LHCN-M2 (cell line): ENCODE measurements at places on chromosomes 2 and 18. TPM values are rescaled to one million over a fixed set of nuclear protein-coding genes. Genes with fewer than 3 reads are reported as not detected.
A peak's percentile ranks its signal among the peaks of the same experiment; 100 is the strongest.

MERTK gene
- 0.38 and 0.46 TPM in 2 replicates for total RNA-seq

PLEK gene
- total RNA-seq = not detected in 2 replicates

FOXI3 gene
- not detected in 2 replicates for total RNA-seq

ZNF892 gene
- 3.4 and 4.6 TPM in 2 replicates for total RNA-seq

SERPINB10 gene
- not detected in 2 replicates for total RNA-seq

STAMBP gene
- total RNA-seq = 1,102 and 1,126 TPM in 2 replicates

- no peak for DNase-seq
These were observed 2.2 kb downstream of the SIX3 start for GRCh38 chr2:44943693-44944101.

GRCh38 chr2:109382951-109383350, 230.8 kb downstream of the SEPTIN10 start:
- peak; percentile 50 for DNase-seq

- peak; percentile 89 for DNase-seq
These were observed 33.3 kb downstream of the ANTXR1 start for GRCh38 chr2:69046221-69046662.

DNA sequence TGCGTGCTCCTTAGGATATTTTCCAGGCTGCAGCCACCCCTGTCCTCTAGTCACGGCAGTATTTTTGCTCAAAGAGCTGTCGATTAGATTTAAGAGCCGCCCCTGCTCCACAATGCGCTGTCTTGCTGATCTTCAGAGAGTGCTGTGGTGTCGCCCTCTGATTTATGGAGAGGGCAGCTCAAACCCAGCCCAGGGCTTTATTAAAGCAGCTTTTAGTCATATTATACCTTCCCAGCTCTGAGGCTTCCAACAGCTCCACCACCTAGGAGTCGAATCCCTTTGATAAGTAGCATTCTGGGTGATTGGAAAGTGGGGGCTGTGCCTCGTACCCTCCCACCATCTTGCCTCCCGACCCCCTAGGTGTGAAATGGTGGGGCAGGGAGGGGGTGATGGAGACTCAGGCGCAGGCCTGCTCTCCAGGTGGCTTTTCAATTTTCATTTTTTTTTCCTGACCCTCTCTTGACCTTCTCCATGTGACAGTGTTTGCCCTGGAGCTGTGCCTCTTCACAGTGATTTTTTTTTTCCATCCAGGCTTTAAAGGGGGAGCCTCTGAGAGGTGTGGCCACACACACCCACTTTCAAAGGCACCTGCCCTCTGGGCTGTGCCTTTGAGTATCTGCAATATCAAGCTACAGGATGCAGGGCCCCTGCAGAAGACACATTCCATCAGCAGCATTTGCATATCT, 53.1 kb upstream of the NRP2 start:
- DNase-seq = no peak

UBXN2A gene
- total RNA-seq = 16.7 and 19.3 TPM in 2 replicates

DNA sequence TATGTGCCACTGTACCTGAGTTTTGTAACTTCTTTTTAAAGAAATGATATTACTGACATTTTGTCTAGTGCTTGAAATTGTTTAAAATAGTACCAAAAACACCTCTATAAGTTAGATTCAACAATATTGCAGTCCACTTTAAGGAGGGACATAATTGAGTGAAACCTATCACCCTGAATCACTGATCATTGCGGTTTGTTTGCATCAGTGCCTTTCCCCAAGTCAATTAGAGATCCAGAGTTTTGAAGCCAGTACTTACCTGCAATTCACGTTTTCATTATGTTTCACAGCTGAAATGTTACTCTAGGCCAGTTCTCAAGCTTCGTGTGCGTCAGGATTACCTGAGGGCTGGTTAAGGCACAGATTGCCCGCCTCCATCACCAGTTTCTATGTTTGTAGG, 26.6 kb upstream of the DLX1 start:
- no peak for DNase-seq

GRCh38 chr18:54100466-54100865, 124.0 kb downstream of the MBD2 start:
- DNase-seq = no peak

- no peak for DNase-seq
These were observed 65.8 kb downstream of the NDUFA10 start for GRCh38 chr2:239959059-239959971.

DNA sequence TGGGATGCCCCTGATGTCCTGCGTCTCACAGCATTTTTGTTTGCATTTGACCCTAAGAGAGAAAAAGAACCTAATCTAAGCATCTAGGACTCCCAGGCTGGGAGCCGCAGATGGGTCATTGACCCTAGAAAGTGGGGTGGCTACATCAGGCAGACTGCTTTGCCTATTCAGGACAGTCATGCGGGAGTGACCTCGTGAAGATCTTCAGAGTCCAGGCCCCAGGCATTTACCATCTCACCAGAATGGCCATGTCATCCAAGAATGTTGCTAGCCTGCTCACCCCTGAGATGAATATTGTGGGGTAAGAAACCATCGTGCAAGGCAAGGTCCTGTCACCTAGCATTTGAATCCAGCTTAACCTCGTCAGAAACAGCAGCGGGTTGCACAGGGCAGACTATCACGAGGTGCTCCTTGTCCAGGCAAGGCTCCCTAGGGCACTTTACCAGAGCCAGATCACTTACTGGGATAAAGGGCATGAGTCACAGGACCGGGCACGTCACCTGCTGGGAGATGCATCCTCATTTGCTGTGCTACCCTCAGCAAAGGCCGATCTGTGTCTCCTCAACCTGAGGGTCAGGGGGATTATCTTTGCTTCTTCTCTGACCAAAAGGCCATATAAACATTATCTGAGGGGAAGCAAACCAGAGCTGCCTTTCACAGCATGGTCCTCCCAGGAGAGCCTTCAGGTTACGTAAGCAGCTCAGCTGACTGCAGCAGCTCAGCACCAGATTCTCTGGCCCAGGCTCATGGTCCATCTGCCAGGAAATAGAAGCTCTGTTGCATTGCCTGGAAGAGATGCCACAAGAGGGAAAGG, 162.3 kb downstream of the ACKR3 start:
- DNase-seq = peak; percentile 38

DNA sequence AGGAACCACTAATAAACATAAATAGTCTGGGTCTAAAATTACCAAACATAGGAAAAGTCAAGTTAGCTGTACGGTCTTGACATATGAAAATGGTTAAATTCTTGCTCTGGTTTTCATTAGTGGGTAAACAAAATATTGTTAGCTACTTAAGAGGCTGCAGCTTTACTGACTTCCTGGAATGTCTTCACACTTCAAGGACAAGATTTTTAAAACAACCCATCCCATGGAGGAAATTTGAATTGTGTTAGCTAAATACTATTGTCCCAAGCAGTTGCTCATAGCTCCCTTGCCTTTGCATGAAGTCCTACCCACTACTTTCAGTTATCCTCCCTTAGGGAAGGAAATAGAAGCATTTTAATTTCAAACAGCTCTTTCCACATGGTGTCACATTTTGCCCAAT, 128.5 kb downstream of the EPHA4 start:
- no peak for DNase-seq
